ENCODE measurements at places on chromosomes 2 and 18.
A peak's percentile ranks its signal among the peaks of the same experiment; 100 is the strongest.

- no peak for DNase-seq
These were observed 27.0 kb upstream of the DPYSL5 start for GRCh38 chr2:26820932-26821331.

DNA sequence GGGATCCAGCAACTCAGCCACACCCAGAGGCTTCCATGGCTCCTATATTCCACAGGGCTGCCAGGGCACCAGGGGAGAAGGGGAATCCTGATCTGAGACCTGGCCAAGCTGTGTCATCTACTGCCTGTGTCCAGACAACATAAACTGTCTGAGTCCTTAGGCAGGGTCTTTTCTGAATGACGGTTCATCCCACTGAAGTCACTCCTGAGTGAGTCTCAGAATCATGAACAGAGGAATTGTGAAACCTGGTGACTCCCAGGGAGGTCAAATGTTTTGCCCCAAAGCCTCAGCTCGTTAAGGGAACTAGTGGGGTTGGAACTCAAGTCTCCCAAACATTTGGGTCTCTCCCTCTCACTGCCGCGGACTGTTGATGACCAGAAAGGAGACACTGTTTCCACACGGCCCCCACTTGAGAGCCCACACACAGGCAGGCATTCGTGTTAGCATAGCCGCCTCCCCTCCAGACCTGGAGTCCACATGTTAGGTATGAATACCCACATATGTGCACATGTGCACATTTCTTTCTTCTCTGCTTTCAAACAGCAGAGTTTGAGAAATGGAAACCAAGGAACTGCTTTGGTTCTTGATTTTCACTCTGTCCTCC, 125.0 kb upstream of the MSH6 start:
- no peak for DNase-seq

- no peak for DNase-seq
These were observed 280.4 kb upstream of the SESTD1 start for GRCh38 chr2:179545024-179545423.

DNA sequence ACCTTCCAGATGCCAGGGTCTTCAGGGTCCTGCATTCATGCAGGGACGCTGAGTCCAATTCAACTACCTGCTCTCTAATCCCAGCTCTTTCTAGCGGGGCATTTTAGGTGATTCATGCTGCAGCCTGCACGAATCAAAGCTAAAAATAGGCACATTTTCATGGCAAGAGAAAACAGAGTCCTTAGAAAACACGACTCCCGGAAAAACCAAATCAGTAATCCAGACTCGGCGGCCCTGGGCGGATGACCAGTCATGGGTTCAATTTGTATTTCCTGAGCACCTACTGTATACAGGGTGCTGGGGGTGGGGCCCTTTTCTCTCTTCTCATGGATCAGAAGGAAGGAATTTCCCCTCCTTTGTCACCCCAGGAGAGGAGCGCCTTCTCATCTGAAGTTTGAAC, 64.4 kb downstream of the LONRF2 start:
- DNase-seq = no peak

- no peak for DNase-seq
These were observed 756.6 kb downstream of the RNF144A start for GRCh38 chr2:7673853-7674252.

DNA sequence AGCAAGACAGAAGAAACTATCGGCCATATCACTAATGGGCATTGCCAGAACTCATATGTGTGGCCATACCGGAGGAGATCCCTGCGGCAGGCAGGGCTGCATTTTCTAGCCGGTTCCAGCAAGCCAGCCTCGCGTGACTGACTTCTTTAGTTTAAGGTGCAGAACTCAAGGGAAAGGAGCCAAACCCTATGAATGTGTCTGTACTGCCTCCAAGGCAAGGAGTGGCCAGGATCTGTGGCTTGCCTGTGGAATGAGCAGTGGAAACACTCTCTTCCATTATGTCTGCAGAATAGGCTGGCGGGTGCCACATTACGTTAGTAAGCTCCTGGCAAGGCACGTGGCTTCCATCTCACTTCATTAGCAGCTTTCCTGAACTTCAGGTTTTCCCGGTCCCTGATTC, 137.6 kb downstream of the ATL2 start:
- no peak for DNase-seq

DNA sequence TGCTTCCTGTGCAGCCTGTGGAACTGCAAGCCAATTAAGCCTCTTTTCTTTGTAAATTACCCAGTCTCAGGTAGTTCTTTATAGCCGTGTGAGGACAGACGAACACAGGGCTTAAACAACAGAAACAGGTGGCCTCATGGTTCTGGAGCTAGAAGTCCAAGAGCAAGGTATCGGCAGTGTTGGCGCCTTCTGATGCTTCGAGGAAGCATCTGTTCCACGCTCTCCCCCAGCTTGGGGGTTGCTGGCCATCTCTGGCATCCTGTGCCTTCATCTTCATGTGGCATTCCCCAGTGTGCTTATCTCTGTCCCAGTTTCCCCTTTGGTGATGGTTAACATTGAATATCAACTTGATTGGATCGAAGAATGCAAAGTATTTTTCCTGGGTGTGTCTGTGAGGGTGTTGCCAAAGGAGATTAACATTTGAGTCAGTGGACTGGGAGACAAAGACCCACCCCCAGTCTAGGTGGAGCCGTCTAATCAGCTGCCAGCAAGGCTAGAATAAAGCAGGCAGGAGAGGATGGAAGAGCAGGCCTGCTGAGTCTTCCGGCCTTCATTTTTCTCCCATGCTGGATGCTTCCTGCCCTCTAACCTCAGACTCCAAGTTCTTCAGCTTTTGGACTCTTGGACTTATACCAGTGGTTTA, 287.6 kb downstream of the PHLPP1 start:
- DNase-seq = no peak

GRCh38 chr2:136255127-136255526, 137.2 kb upstream of the CXCR4 start:
- no peak for DNase-seq

- no peak for DNase-seq
These were observed 1.2 kb upstream of the ANO7 start for GRCh38 chr2:241187101-241187917.

GRCh38 chr2:152221839-152222238, 46.3 kb upstream of the STAM2 start:
- DNase-seq = no peak

GRCh38 chr2:15142069-15142689, 419.0 kb downstream of the NBAS start:
- DNase-seq = peak; percentile 21

DNA sequence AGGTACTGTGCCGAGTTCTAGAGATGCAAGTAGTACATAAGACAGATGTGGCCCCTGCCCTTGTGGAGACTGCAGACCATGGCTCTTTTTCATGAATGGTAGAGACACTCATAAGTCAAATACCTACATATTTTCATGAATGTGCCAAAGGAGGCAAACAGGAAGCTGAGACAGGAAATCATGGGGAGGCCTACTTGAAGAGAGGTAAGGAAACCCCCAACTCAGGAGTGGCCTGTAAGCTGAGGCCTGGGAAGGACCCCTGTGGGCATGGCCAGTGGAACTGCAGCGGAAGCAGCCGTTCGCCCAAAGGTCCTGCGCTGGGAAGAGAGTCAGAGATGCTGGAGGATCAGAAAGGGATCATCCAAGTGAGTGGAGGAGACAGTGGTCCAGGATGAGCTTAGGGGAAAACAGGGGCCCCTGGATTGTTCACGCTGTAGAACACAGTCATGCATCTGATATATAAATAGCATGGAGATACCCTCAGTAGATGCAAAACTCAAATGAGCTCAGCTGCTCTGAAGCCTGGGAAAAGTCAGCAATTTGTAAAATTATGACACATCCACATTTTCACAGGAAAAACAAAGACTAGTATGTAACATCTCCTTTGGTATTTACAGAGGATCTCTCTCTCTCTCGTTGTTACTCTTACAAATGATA, 228.9 kb downstream of the NEDD4L start:
- DNase-seq = no peak

DNA sequence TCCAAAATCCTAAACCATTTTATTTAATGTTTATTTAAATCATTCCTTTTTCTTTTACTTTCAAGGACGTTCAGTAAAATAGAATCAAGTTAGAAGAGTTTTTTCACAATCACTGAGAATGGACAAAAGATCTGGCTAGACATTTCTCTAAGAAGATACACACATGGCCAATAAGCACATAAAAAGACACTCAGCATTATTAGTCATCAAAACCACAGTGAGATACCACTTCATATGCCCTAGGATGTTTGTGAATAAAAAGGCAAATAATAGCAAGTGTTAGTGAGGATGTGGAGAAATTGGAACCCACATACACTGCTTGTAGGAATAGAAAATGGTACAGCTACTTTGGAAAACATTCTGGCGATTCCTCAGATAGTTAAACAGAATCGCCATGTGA, 76.1 kb downstream of the RHBDD1 start:
- DNase-seq = no peak

- DNase-seq = no peak
These were observed 218.8 kb downstream of the DYSF start for GRCh38 chr2:71671895-71672825.

DNA sequence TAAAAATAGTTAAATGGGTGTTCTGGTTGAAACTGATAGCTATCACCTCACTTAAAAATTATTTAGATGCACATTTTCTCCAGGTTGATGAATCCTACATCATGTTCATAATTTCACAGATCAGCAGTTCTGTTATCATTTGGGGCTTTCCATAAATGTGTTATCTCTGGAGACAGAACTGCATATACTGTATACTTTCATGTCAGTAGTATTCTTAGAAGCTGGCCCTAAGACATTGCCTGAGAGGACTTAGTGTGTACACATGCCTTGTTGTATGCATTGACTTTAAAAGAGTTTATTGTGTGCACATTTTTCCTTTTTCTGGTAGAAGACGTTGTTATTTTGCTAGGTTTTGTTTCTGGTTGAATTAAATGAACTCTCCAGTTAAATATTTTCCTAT, 41.0 kb downstream of the PIK3C3 start:
- no peak for DNase-seq

DNA sequence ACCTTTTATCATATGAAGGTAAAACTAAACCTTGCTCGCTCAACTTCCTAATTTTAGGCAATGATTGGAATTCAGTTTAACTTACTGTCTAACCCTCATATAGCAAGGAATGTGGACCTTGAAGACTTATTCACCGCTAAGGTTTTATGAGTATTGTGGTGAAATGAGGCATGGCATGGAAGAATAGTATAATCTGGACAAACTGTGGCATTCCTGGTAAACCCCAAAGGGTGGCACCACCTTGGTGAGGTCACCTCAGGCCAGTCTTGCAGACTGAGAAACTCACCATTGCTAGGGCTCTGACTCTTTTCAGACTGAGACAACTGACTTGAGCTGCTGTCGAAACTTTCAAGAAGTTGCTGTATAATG, 51.1 kb upstream of the EHBP1 start:
- no peak for DNase-seq

DNA sequence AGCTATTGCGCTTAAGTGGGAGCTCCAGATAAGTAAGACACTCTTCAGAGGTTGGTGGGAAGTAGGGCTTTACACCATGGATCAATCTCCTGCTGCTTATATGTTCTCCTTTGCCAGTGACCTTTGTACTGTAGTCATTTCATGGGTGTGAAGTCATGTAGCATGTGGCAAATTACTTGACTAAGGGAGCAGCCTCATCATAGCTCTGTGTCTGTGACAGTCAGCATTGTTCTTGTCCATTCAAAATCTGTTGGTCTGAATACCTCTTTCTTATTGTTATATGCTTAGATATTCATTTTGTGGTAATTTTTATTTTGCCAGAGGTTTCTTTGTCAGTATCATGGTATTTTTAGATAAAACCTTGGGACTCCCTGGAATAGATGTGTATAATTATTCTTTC, 18.2 kb downstream of the SLC4A1AP start:
- DNase-seq = no peak

DNA sequence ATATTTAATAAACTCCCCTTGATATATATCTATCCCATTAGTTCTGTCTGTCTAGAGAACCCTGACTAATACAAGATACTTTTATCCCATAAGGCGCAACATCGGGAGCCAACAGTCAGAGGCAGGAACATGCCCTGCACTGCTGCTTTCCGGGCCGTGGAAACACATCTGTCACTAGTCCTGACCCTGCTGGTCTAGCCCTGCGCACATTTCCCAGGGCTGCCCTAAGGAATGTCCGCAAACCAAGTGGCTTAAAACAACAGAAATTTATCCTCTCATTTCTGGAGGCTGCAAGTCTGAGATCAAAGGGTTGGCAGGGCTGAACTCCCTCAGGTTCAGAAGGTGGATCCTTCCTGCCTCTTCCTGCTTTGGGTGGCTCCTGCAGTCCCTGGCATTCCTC, 114.2 kb upstream of the TPO start:
- DNase-seq = no peak

GRCh38 chr18:9477509-9477908, 2.2 kb downstream of the RALBP1 start:
- DNase-seq = no peak

DNA sequence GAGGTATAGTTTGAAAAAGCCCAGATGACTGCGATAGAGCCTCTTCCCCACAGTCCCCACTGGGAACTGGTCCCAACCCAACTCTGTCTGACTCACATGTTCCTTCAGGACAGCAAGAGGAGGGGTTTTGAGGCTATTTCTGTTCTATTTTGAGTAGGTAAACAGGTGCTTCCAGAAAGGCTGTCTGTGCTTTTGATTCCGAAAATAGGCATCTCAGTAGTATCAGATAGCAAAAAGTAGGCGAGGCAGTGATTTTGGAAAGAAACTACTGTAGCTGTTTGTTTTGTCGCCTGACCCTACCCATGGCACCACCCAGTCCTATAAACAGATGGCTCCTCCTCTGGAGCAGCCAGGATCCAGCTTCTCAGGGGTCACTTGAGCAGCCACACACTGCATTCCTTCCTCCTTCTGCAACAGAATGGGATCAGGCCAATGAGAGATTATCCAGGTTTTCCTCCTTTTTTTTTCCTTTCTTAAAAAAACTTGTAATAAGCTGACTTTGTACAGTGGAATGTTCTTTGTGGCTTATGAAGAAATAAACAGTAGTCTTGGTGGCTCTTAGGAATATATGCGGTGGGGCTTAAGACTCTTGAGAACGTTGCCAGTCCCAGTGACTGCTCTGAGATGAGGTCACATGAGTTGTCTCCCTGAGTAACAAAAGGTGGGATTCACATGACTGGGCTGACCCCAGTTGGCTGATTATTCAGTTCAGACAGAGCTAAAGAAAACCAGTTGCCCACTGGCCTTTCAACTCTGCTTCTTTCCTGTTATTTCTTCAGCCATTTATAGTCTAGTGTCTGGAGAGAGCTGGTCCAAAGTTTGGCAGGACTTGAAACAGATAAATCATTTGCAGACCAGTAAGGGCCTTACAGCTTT, 98.6 kb downstream of the KCNS3 start:
- DNase-seq = no peak

DNA sequence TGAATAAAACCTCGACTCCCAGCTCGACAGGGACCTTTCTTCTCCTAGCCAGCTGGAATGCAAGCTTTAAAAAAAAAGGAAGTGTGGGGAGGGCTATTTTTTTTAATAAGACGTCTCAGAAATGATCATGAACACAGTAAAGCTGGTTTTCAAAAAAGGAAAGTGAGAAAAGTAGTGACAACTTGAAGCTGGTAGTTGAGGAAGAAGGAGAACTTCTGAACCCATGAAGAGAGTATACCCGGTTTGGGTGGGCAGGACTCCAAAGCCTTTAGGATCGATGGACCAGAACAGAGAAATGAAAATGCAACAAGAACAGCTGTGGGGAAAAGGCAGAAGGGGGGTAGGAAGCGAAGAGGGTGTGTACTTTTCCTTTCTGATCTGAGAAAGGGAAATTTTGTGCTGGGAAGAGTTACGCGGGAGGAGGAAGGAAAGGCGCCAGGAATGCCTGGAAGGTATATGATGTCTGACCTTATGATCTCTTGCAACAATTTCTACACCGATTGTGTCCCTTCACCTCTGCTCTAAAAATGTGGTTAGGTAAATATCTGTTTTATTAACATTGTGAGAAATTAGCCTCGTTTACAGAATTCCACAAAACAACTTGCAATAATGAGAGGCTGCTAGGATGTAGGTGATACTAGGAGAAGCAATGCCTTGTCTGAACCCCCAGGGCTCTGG, 22.6 kb upstream of the CYP1B1 start:
- DNase-seq = no peak
